CD4-positive, alpha-beta T cell treated with Interleukin-6 at 100 ng/mL for 8 hours (primary cell): ENCODE measurements at places on chromosomes 7 and 10.

DNA sequence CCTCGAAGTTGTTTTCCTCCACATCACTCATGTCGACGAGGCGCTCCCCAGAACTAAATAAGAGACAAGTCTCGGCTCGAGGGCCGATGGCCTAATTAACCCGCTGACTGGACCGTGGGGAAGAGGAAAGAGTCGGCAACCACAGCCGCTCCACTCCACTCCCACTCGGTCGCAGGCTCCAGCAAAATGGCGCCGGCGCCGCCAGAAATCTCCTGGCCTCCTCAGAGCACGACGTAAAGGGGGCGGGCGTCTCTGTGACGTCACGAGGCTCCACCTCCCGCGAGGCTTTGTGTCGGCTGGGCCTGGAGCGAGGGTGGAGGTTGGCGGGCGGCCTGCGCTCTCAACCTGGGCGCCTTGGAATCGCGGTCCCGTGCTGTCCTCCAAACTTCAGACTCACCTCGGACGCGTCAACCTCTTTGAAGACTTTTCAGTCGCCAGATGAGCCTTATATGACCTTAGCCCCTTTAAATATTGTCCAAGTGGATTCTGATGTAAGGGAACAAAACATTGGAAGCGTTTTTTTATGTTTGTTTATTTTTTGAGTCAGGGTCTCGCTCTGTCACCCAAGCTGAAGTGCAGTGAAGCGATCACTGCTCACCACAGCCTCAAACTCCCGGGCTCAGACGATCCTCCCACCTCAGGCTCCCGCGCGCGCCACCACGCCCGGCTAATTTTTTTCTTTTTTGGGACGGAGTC, at the start of gene TRA2A:
Gene TRA2A, minus strand, starts transcription at position 188 of the 696 bp plus-strand sequence. Its CDS starts 157 bp downstream, at position 31.
- peak; percentile 95 for DNase-seq

- no peak for DNase-seq
Observed at GRCh38 chr7:151690606-151691005, 170.9 kb upstream of the RHEB start.

DNA sequence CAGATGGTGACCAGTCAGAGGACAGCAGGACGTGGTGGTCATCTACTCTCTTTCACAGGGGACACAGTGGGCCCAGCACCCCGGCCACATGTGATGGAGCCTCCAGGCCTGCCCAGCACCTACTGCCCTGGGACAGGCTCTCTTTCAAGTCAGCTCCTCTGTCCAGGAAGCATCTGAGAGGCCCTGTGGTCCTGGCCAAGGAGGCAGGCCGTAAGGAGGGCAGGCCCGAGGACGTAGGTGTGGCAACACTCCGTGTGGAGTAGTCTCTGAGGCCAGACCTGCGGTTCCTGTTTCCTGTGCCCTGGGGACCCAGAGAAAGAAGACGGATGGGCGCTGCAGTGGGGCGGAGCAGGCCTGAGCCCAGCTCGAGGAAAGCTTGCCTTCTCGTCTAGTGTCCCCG, 179.2 kb downstream of the EBF3 start:
- no peak for DNase-seq

- DNase-seq: no peak
Observed at GRCh38 chr7:47239034-47239433, 342.9 kb downstream of the TNS3 start.

DNA sequence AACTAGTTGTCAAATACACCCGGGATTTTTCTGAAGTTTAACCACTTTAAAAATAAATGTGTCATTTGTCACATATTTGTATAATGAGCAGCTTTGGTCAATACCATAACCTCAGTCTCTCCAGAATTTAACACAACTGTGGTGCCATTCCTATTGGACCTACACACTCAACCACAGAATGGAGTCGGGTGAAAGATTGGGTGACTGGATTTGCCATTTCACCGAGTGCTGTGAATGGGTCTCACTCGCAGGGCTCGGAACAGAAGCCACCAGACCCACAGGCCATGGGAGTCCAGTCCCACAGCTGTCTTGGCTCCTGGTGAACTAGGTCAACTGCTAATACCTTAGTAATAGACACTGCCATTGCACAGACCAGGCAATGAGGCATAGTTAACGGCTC, 298.4 kb downstream of the CCDC3 start:
- DNase-seq: no peak

GRCh38 chr7:148210804-148211325, 379.7 kb upstream of the C7orf33 start:
- no peak for DNase-seq

DNA sequence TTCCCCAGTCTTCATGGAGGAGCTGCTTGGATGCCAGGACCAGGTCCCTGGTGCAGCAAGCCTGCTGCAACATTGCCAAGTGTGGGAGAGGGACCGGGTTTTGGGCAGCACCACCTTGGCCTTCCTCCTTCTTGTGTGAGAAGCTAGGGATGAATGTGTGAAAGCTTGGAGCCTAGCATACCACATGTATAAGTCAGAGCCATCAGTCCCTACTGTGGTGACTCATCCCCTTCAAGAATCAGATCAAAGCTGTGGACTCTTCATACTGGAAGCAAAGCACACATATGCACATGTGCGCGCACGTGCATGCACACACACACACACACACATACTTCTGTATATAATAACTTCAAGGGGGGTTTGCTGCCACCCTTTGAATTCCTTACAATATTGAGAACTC, 527.8 kb downstream of the LRMDA start:
- no peak for DNase-seq

GRCh38 chr10:72690071-72690755, 1.7 kb upstream of the MCU start:
- DNase-seq: no peak

DNA sequence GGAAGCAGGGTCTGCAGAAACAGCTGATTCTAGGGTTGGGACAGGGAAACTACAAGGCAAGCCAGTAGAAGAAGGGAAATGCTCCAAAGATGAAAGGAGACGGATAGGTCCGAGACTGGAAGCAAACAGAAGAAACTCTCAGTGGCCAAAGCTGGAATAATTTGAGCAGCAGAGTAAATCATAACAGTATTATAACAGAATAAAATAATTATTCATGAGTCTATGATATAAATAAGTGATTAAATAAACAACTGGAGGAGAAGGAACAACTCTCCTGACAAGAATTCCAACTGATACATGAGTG, 27.6 kb downstream of the EZH2 start:
- no peak for DNase-seq

DNA sequence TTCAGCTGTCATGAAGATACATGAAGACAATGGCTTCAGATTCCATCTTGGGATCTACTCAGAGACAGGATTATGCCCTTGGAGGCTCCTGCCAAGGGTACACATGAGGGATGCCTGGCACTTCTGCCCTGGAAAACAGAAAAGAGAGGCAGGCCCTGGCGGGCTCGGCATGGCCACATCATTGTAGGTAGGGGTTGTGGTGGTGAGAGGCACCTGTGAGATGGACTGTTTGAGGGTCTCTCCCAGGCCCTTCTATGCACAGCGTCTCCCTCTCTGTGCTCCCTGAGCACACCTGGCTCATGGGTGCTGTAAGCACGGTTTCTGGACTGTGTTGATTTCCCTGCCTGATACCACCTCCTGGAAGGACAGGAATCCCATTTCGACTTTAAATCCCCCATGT, 304.3 kb downstream of the GLRX3 start:
- DNase-seq: no peak

- DNase-seq: no peak
Observed at GRCh38 chr7:40437936-40438634, 303.3 kb downstream of the SUGCT start.

DNA sequence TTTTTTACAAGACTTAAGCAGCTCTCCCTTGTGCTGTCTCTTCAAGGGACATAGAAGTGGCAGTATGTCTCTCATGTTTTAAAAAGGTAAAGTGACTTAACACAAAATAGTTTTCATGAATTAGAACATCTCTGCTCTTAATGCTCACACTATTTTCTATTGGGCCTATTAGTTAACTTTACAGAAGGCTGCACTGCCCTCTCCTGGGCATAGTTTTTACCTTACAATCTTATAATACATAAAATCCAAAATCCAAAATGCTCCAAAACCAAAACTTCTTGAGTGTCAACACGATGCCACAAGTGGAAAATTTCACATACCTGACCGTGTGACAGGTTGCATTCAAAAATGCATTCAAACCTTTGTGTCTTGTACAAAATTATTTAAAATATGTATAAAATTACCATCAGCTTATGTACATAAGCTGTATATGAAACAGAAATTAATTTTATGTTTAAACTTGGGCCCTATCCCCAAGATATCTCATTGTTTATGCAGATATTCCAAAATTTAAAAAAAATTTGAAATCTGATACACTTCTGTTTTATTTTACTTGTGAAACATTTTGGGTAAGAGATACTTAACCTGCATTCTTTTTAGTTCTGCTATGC, 25.8 kb downstream of the TES start:
- DNase-seq: peak; percentile 52

- no peak for DNase-seq
Observed at GRCh38 chr10:63390521-63390920, 75.3 kb downstream of the JMJD1C start.
